ENCODE measurements at places on chromosomes 2 and 18. TPM values are rescaled to one million over a fixed set of nuclear protein-coding genes. Genes with fewer than 3 reads are reported as not detected.

Gene SH3BP4
- 6.2 TPM for total RNA-seq

Gene COX7A2L
- total RNA-seq, result 128 TPM

Gene PLA2R1
- 0.90 TPM for total RNA-seq

Gene SAG
- total RNA-seq, result 0.61 TPM

Gene ALPG
- 0.24 TPM for total RNA-seq

Gene KCNG2
- total RNA-seq, result 0.19 TPM

Gene RNPEPL1
- 14.3 TPM for total RNA-seq

Gene GALNT13
- 0.28 TPM for total RNA-seq

Gene POTEJ
- total RNA-seq, result 0.09 TPM

Gene PJVK
- 1.6 TPM for total RNA-seq

Gene ERFE
- total RNA-seq, result 0.38 TPM

Gene IL36G
- total RNA-seq, result 0.24 TPM

Gene CCDC85A
- total RNA-seq, result 0.76 TPM

Gene BOLA3
- total RNA-seq, result 41.7 TPM

Gene DYNAP
- 0.09 TPM for total RNA-seq

Gene CYBRD1
- 14.9 TPM for total RNA-seq
